ENCODE measurements at places on chromosomes 2 and 18.

DNA sequence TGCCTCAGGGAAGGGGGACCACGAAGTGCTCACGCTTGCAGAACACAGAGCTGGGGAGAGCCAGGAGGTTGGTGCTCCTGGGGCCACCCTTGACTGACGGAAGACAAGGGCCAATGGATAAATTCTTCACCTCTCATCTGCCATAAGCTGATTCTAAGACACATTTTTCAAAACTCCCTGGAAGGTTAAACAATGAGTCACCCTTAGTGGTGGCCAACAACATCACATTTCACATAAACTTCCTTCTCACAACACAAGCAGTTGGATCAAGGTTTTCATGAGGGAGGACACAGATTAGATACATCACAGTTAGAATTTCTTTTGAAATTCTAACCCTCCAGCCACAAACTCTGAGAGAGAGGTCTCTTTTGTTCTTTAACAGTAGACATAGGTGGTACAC, 713.6 kb upstream of the POU3F3 start:
- no peak for DNase-seq

GRCh38 chr2:223654384-223654915, 52.3 kb upstream of the SCG2 start:
- no peak for DNase-seq

DNA sequence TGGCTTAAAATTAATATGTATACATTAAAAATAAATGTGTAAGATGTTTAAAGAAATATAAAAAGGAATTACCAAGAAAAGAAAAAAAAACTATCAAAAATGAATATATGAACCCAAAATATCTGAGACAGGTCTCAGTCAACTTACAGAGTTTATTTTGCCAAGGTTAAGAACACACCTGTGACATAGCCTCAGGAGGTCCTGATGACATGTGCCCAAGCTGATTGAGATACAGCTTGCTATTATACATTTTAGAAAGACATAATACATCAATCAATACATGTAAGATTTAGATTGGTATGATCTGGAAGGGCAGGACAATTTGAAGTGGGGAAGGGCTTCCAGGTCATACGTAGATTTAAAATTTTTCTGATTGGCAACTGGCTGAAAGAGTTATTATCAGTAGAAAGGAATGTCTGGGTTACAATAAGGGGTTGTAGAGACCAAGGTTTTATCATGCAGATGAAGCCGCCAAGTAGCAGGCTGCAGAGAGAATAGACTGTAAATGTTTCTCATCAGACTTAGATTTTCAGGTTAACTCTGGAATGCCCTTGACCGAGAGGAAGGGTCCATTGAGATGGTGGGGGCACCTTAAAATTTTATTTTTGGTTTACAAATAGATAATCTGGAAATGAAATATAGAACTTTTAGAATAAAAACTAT, 74.7 kb downstream of the EXOC6B start:
- no peak for DNase-seq

DNA sequence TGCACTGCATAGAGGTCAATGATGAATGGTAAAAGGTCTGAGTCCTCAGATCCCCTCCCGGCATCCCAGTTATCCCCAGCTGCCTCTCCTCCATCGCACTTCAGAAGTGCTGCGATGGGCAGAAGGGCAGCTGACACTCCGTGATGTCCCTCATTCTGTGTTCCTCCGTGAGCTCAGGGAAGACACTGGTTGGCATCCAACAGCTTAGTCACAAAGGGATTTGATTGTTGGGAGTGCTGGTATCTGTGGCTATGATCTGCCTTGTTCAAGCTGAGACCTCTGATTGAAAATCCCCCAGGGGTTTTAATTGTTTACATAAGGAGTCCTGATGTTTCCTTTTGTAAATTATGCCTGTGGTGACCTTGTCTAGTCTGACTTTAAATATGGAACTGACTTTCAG, 19.0 kb upstream of the SAG start:
- DNase-seq = no peak

- DNase-seq = no peak
Measured at GRCh38 chr2:177547122-177547521, 154.5 kb downstream of the AGPS start.
